NCI-H1105 treated with DMSO at 0.1 percent for 48 hours (cell line): ENCODE measurements at places on chromosomes 6 and 20.

DNA sequence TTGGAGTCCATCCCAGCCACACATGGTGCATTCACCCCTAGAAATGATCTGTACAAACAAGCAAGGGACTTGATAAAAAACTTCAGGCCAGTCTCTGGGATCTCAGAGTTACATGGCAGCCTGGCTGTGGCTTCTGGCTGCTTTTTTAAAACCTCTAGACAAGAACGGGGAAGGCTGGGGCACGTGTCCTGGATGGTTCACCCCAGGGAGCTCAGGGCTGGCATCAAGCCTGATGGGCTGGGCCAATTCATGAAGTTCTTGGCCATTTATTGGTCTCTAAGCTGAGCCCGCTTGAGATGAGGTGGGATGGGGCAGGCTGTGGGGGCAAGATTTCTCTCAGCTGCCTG, 10.4 kb upstream of the ZFAND3 start:
- DNase-seq: no peak

GRCh38 chr6:108106694-108107093, 32.2 kb upstream of the OSTM1 start:
- no peak for DNase-seq

- DNase-seq: peak; percentile 84
Measured at GRCh38 chr6:127879685-127880084, 21.2 kb downstream of the THEMIS start.

- no peak for DNase-seq
Measured at GRCh38 chr6:80335121-80335531, 228.7 kb downstream of the BCKDHB start.

DNA sequence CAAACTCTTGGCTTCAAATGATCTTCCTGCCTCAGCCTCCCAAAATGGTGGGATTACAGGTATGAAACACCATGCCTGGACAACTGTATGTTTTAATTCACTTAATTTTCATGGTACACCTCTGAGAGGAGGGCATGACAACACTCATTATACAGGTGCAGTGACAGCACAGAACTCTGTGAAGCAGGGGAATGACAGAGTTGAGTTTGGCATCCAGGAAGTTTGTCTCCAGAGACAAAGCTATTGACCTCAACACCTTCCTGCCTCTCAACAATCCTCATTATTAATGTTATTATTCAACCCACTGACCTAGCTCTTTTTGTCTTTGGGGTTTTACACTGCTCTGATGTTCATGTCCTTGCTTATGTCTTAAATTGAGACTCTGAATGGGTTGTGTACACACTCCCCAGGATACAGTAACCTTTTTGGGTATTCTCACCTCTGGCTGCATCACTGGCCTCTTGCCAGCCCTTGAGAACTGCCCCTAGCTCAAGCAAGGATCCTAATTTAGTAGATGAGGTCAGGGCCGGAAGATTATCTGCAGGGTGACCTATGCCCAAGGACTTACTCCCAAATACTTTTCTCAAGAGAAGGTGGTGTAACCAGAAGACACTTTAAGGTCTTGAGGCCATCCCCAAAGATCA, 13.0 kb upstream of the IER3 start:
- no peak for DNase-seq

- no peak for DNase-seq
Measured at GRCh38 chr6:149366267-149366921, 33.7 kb upstream of the SUMO4 start.

GRCh38 chr20:35731862-35732643, 10.0 kb downstream of the RBM39 start:
- DNase-seq: no peak

DNA sequence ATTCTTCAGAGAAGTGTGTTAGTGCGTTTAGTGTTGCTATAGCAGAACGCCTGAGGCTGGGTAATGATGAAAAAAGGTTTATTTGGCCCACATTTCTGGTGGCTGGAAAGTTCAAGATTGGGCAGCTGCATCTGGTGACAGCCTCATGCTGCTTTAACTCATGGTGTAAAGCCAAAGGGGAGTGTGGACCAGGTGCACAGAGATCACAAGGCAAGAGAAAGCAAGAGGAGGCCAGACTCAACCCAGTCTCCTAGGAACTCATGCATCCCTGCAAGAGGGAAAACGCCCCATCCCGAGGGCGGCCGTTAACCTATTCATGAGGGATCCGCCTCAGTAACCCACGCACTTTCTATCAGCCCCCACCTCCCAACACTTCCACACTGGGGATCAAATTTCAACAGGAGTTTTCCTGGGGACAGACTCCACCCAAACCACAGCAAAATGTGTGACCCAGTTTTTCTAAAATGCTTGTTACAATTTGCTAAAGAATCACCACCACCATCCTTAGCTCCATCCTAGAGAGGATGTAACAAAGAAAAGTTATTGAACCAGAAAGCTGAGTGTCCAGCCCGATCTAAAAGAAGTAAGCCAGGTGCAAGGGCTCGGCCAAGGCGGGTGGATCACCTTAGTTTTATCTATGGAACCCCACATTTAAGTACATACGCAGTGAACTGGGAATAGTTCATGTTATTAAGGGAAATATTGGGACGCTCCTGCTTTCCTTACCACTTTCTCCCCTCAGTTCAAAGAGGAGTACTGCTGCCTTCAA, 164.8 kb downstream of the QKI start:
- no peak for DNase-seq

DNA sequence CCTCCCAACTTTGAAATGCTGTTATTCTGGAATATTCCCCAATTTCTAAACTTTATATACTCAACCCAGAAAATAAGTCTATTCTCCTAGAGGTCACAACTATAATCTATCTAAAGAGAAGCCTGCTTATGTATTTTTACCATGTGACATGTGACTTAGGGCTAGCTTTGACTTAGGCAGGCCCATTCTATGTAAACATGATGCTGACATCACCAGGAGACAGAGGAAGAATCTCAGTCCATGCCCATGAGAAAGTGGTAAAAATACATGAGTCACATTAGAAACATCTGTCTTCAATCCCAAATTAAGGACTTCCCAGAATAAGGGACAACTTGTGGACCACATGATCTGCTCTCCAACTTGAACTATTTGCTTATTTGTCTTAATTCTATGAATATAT, 113.6 kb upstream of the ID4 start:
- no peak for DNase-seq

GRCh38 chr6:105873799-105874198, 212.3 kb upstream of the PRDM1 start:
- DNase-seq: no peak

DNA sequence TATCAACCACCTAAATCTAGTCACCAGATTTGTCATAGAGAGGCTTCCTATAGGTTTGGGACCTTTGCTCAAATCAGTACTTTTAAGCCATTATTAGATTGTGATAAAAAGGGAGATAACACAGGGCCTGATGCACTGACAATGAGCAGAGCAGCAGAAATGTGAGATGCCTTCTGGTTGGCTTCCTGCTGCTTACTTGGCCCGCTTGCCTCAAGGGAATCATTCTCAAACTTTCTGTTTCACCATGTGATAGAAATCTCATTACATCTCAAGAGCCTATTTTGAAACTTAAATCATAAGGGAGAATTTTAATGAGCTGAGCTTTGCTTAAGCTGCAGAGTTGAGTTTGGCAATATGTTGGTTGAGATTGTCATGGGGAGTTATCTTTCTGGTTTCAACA, 606.0 kb downstream of the DHX35 start:
- DNase-seq: no peak

- no peak for DNase-seq
Measured at GRCh38 chr20:36647196-36648121, 1.5 kb upstream of the SLA2 start.

GRCh38 chr6:110596354-110596753, 119.9 kb upstream of the SLC22A16 start:
- no peak for DNase-seq

GRCh38 chr20:63070771-63071540, 64.2 kb upstream of the BHLHE23 start:
- DNase-seq: no peak

GRCh38 chr6:130851026-130851425, 23.8 kb downstream of the SMLR1 start:
- no peak for DNase-seq

DNA sequence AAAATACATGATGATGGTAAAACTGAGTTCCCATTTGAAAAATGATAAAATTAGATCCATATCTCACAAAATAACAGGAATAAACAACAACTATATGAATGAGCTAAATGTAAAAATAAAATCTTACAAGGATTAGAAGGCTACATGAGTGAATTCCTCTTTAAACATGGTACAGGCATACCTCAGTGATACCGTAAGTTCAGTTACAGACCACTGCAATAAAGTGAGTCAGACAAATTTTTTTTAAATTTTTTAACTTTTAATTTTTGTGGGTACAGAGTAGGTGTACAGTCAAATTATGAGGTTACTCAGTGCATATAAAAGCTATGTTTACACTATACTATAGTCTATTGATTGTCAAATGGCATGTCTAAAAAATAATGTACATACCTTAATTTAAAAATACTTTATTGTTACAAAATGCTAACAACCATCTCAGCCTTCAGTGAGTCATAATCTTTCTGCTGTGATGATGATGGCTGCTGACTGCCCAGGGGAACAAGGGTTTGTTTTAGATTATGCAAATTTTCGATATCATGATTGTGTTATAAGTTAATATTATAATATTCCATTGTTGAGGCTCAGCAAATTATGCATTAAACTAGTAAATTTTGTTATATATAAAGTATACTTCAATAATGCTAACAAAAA, 222.8 kb upstream of the RUNX2 start:
- DNase-seq: no peak

GRCh38 chr6:133973109-133973971, 20.3 kb downstream of the TBPL1 start:
- DNase-seq: peak; percentile 82

- DNase-seq: no peak
Measured at GRCh38 chr20:8246716-8247115, 114.7 kb downstream of the PLCB1 start.

DNA sequence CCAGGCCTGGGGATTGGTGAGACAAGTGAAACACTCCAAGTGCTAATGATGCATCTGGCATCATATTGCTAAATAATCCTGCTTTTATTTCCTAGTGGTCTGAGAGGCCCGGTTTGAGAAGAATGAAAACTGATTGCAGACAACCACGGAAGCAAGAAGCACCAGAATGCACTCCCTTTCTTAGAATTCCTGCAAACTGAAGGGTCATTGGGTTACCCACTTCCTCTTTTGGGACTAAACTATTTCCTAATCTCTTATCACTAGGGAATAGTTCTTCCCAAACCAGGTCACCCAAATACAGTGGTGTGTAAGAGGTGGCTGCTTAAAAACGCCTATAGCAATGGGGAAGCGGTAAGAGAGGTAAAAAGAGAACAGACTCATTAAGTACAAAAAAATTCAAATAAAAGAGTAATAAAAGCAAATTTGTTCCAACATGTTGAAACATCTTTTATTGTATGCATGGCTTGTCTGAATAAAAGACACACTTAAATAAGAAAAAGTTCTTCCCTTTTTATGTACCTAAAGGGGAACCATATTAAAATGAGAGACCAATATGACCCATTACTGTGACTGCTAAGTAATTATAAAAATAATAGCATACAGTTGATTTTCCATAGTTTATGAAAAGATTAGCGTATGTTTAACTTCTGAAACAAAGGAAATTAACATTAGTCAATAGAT, 125.8 kb downstream of the MYB start:
- DNase-seq: no peak

- no peak for DNase-seq
Measured at GRCh38 chr6:87068795-87069194, 26.1 kb downstream of the CGA start.

DNA sequence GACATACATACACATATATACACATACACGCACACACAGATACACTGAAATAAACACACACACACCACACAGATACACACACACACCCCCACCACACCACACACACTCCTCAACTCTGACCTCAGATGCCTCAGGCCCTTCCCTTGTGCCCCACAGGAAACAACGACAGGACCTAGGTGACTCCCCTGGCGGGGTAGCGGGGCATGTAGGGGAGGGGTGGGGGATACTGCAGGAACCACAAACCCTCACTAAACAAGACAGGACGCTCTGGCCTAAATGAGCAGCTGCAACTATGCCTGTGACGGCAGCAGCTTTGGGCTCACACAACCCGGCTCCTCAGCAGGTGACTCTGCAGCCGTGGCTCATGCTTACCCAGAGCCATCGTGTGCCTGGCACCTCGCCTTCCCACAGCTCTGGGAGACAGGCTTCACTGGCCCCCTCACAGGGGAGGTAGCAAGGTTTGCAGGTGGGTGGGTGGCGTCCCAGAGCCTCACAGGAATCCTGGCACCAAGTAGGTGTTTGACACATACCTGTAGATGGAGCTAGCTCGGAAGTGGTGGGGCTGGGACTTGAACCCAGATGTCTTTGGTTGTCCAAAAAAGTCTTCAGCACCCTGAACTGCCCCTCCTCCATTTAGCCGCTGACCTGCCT, 100.8 kb downstream of the GRM4 start:
- DNase-seq: no peak

DNA sequence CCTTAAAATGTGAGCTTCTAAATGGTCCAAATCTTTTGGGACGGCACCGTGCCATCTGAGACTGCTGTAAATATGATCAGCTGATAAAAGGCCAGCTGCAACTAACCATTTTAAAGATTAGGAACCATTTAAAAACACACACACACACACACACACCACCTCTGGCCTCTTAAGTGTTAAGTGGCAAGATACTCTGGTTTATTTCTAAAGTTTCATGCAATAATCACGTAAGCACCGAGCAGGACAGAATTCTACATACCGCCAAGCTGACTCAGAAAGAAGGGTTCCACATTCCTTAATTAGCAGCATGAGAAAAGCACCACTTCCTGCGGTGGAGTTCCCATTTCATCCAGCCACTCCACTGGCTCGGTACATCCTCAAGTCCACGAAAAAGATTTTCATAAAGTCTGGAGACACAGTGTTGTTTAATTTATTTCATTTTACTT, 17.8 kb upstream of the ZNF217 start:
- DNase-seq: no peak

GRCh38 chr6:28841290-28841689, 82.5 kb downstream of the TRIM27 start:
- DNase-seq: no peak

DNA sequence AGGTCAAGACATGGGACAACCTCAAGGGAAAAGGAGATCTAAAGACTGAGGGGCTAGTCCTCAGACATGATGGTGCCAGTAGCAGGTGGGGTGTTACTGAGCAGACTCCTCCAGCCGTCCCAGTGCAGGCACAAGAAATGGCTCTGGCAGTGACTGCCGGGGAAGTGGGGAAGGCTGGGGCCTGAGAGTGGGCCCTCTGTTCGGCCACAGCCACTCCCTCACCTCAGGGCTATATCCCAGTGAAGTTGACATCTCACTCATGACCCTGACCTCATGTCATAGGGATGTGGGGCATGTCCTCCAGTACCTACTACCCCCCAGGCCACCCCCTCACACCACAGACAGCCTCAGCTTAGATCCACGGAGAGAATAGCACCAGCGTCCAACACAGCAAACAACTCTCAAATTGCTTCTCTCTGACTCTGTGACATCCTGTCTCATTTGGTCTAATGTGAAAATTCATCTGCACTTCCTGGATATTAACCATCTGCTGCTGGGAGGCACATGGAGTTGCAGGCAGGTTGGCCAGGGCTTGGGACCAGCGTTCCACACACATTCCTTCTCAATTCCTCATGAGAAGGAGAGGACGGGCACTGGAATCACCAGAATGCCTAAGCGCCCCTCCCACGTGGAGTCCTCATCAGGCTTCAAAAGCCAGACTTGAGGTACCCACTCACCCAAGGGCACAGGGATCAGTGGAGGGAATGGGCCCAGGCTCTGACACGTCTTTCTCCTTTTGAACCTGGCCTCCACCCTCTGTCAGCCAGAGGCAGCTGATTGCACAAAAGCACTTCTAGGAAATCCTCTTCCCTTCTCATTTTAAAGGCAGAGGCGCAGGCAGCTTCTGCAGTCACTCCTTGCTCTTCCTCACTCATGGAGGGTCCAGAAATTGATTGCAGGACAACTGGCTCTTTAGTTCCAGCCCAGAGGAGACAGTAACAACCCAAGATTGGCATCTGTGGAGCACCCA, 163.6 kb upstream of the CST7 start:
- no peak for DNase-seq
